ENCODE measurements at places on chromosomes 3 and 15.

GRCh38 chr3:185920184-185920583 lies 17.6 kb downstream of the TRA2B start:
- DNase-seq: no peak

DNA sequence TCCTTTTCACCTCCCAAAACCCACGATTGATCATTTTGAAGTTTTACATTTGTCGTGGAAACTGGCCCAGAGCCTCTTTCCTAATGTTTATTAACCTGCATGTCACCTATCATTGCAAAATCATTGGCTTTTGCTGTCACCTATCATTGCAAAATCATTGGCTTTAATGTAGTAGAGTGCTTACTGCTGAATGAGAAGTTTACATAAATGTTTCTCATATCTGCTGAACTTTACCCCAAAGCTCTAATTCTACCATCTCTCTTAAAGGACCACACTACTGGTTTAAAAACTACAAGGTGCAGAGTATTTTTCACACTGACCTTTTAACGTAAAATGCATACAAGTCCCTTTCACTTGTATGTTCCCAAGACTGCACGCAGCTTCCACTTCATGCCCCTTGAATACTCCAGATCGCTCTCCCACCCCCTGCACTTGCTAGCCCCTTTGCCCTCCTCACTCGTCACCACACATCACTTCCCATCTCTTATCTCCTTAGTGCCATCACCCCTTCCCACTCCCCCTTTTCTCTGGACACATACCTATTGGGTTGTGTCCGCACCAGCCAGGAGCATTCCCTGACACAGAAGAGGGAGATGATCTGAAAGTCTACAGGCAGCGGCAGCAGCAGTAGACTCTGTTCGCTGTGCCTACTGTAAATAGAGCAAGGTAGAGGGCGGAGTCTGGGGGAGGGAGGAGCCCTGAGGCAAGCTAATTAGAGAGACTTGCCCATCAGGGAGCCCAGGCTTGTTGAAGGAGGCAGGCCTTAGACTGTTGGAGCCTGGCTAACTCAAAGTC lies 30.2 kb upstream of the ATOSA start:
- no peak for DNase-seq

DNA sequence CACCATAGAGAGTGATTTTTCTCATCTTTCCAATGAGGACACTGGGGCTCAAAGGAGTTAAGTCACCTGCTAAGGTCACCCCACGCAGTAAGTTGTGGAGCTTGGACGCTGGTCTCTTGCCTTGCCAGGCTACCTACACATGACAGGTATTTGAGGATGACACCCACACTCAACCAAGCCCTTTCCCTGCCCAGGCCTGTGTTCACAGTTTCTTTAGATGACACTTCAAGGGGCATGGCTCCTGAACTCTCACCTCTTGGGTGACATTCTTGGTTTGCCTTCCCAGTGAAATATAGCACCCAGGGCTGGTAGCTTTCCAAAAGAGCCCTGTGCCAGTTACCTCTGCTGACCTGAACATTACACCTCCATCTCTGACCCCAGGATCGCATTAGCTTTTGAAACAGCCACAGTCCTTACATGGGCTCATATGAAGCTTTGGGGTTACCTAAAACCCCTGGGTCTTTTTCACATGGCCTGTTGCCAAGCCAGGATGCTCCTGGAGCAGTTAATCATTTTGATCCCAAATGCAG lies 148.0 kb downstream of the RPLP1 start:
- DNase-seq: no peak

GRCh38 chr15:38701149-38701548 lies 136.5 kb upstream of the RASGRP1 start:
- DNase-seq: peak; percentile 66

GRCh38 chr3:100001526-100002270 lies 112.6 kb downstream of the FILIP1L start:
- no peak for DNase-seq

DNA sequence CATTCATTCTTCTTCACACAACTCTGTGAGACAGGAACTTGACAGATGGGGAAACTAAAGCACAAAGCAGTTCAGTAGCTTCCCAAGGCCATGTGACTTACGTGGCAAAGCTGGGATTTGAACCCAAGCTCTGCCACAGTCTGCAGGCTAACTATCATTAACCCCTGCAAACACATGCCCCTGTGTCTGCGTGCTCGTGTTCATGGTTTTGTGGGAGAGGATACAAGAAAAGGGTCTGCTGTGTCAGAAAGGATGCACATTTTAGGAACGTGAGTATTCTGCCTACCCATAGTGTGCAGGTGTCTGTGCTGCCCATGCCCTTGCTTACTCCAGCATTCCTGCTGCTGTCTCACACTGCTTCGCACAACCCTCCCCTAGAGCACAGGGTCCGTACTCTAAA lies 137.0 kb downstream of the CHDH start:
- no peak for DNase-seq
